Activated CD4-positive, alpha-beta T cell treated with anti-CD3 and anti-CD28 coated beads, Interleukin-2, amount 50 U/mL, for 24 hours (primary cell): ENCODE measurements at places on chromosomes 7 and 10.

GRCh38 chr7:104174798-104175197 lies 33.0 kb downstream of the ORC5 start:
- DNase-seq = no peak

- DNase-seq = no peak
Observed at GRCh38 chr10:71625445-71626175, 94.0 kb downstream of the C10orf105 start.

DNA sequence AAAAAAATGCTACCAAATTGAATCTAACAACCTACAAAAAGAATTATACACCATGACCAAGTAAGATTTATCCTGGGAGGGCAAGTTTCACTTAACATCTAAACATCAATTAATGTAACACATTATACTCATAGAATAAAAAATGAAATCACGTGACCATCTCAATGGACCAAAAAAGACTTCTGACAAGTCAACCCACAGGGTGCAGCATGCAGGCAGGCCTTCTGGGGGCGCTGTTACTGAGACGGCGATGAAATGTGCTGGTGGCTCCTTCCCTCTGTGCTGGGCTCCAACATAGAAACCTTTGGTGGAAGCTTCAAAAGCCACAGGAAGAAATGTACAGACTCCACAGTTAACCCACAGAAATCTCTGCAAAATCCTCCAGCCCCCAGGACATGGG lies 103.1 kb downstream of the INHBA start:
- DNase-seq = no peak

- DNase-seq = no peak
Observed at GRCh38 chr7:151696721-151697514, 177.2 kb upstream of the RHEB start.

GRCh38 chr7:105885387-105886111 lies 9.2 kb upstream of the ATXN7L1 start:
- no peak for DNase-seq

- no peak for DNase-seq
Observed at GRCh38 chr7:26658389-26659084, 205.9 kb downstream of the SKAP2 start.

GRCh38 chr7:25989140-25989705 lies 162.8 kb upstream of the NFE2L3 start:
- DNase-seq = no peak

GRCh38 chr10:127903789-127904188 lies 3.1 kb upstream of the PTPRE start:
- no peak for DNase-seq

- no peak for DNase-seq
Observed at GRCh38 chr10:62437696-62438095, 63.5 kb downstream of the ZNF365 start.

DNA sequence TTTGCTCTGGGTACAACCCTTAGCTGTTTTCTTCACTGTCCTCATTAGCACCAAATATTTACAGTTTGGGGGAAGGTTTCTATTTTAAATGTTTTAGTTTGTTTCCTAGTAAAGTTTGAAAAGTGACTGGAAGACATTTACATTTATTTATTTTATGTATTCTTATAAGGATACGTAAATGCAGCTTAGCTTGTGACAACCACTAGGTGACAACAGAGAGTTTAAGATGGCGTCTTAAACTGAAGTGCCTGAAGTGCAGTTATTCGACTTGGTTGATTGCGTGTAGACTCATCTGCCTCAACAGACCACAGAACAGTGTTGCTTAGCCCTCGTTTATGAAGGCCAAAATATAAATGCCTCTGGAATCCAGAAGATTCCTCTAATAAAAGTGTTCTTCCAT lies 378.2 kb upstream of the MYO3A start:
- no peak for DNase-seq

DNA sequence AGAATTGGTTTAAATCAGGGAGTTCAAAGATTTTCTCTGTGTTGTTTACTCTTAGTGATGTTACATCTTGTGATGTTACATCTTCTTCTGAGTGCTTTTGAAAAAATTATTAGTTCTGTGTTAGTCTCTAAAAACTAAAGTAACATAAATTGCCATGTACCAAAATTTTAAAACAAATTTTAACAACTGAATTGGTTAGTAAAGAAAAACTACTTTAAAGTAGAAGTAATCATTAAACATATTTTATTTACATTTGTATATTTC lies 5.2 kb upstream of the IGF2BP3 start:
- no peak for DNase-seq

DNA sequence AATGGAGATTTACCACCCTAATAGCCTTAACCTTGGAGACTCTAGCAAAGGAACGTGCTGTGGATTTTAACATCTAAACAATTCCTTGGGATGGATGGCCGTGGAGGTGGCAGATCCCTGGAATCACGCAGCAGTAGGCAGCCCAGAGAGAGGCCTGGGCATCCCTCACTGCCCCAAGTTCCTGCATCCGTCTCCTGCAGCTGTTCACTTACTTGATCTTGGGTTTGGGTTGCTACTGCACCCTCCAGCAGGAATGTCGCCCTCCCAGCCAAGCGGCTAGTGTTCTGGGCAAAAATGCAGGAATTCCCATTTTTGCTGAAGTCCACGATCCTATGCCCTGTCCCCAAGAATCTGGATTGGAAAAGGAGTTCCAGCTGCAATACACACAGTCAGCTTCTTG lies 166.7 kb upstream of the SH2B2 start:
- DNase-seq = no peak

- no peak for DNase-seq
Observed at GRCh38 chr10:33897291-33897752, 562.9 kb upstream of the NRP1 start.

GRCh38 chr10:7704071-7705016 lies 1.2 kb downstream of the ITIH2 start:
- DNase-seq = no peak
